Thyroid gland (tissue), 4 donors: ENCODE measurements at places on chromosomes 2 and 18. TPM values are rescaled to one million over a fixed set of nuclear protein-coding genes. Genes with fewer than 3 reads are reported as not detected.

The UBXN4 gene
- 105 TPM for total RNA-seq

DNA sequence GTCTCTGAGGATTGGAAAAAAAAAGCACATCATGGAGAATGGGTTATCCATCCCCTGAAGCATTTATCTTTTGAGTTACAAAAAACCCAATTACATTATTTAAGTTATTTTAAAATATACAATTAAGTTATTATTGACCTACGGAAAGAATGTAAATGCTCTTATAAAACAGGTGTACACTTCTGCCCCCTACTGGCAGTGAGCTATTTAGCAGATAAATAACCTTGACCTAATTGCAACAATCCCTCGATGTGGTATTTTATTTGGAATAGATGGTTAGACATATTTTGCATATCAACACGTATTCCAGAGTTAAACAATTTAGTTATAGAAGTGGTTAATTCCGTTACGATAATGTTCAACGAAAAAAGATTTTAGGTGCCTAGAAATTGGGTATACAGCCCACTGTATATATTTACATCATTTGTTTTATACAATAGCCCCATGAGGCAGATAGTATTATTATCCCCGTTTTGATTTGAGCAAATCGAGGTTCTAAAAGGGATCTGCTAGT is 9.1 kb upstream of the DAW1 start:
- H3K27me3 ChIP-seq: no peaks in the 10 kb centered on the region
- no peak for DNase-seq
- H3K36me3 ChIP-seq: no peaks in the 10 kb centered on the region
- H3K4me3 ChIP-seq: no peak overlapping the region
- H3K27ac ChIP-seq: no peak overlapping the region

The ITGB6 gene
- 13.7 TPM for total RNA-seq

- no peak overlapping the region for H3K27ac ChIP-seq
- H3K36me3 ChIP-seq: no peaks in the 10 kb centered on the region
- no peak for DNase-seq
- no peaks in the 10 kb centered on the region for H3K4me1 ChIP-seq
- no peaks in the 10 kb centered on the region for H3K27me3 ChIP-seq
Measured at GRCh38 chr2:172248785-172249187, 146.1 kb upstream of the DLX2 start.

GRCh38 chr2:94956797-94957391 is 68.6 kb upstream of the MAL start:
- peak; percentile 31 for DNase-seq
- H3K36me3 ChIP-seq: no peaks in the 10 kb centered on the region
- H3K27ac ChIP-seq: no peak overlapping the region
- H3K4me3 ChIP-seq: no peak overlapping the region
